Fibroblast of gingiva (primary cell): ENCODE measurements at places on chromosomes 12 and 14.

- DNase-seq, result no peak
These were observed 147.8 kb upstream of the ATP2B1 start for GRCh38 chr12:89856431-89856830.

DNA sequence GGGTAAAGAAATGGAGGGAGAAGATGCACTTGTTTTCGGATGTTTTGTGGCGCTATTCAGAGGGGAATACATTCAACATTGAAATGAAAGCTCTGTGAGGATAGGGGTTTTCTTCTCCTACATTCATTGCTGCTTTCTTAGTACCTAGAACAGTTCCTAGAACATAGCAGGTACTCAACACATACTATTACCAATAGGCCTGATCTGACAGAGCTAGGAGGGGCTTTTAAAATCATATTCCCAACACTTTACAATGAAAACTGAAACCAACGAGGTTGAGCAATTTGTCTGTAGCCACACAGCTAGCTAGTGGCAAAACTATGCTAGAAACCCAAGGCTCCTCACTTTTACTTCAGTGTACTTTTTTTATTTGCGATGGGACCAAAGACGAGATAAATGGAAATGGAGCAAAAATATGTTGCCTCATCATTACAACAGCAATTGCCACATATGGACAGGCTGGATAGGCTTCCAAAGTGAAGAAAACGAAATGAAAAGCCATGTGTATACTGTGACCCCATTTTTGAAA is 23.1 kb upstream of the IL22 start:
- DNase-seq, result peak; percentile 23

- DNase-seq, result peak; percentile 80
These were observed 1028.9 kb upstream of the TMEM132C start for GRCh38 chr12:127238107-127238506.

DNA sequence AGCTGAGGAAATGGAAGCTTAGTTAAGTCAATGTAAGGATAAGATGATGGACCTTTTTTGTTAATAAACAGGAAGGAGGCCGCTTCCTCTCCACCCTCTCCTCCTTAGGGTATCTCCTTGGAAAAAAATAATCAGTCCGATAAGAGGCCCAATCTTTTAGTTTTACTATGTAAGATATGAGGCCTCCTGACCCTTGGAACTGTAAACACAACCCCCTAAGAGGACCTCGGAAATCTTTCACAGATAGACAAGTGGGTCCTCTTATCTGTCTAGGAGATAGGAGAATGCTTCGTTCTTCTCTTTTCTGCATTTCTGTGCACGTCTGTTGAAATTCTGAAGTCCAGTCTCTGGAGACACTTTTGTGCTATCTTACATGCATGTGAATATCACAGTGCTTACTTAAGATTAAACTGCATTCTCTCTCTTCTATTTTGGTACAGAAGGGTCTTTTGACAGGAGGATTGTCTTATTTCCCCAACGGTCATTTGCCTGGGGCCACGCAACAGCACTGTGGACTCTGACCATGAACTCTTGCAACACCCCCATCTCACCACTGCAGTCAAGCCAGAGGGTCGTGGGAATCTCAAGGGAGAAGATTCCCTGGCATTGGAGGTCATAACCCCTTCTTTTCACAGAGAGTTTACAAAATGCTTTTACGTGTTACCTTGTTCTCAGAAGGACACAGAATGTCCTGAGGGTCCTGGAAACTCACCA is 313.0 kb upstream of the RTL1 start:
- DNase-seq, result no peak

DNA sequence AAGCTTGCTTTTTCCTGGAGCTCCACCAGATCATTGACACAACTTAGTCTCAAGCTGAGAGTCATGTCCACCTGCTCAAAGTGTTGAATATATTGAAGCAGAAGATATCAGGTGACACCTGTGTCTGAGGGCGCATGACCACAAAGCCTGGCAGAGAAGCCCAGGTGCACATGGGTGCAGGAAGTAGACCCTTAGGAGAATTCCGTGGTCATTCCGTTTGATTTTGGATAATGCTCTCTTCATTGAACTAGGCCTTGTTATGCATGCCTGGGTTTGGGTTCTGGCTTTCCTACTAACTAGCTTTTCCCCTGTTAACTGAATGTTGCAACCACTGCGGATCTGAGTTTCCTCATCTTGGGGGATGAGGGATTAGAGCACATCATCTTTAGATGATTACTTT is 7.1 kb downstream of the ARHGDIB start:
- DNase-seq, result no peak

DNA sequence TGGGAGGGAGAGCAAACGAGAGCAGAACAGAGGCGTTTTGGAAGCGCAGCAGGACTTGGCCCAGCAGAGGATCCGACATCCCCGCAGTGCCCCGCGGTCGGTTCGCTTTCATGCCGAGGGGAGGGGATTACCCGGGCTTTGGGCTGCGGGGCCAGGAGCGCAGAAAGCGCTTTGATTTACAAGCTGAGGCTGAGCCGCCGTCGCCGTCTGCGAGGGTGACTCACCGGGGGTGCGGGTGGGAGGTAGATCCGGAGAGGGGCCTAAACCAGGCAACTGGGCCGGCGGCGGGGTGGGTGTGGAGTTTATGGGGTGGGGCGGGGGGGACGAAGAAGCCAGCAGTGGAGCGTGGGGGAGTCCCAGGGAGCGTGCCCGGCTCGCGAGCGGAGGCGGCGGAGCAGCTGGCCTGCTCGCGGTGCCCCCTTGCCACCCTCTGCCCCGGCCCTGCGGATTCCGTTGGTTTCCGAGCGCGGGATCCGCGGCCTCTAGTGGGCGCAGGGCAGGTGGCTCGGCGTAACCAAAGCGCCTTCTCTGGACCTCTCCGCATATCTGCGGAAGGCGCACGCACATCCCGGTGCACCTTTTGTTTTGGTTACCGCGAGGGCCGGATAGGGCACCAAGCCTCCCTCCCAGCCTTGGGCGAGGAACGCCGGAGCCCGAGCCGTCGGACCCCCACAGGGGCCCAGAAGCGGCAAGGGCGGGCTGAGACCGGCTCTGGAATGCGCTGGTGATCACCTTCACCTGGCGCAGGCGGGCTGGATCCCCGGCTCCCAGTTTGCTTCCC is 2.6 kb downstream of the SIX4 start:
- DNase-seq, result peak; percentile 43

DNA sequence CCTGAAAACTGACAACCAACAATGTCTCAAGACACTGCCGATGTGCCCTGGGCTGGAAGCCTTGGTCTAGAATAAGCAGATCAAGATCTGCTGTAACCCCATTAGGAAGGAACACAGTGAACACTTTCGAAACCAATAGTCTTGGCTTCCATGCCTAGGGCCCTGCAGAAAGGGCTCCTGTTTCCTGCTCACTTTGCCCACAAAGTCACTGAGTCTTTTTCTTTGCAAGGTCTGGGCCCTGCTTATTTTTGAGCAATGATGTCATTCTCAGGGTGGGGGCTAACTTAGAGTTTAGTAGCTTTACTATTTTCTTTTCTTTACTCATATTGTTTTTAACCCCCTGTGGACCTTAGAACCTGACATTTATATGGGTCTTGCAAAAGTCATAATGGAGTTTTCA is 704.2 kb upstream of the TMEM132C start:
- no peak for DNase-seq
